ENCODE measurements at places on chromosomes 6 and 20. TPM values are rescaled to one million over a fixed set of nuclear protein-coding genes. Genes with fewer than 3 reads are reported as not detected.

Gene KIF25
- 0.43 TPM for total RNA-seq

Gene LZTS3
- total RNA-seq = 5.7 TPM

Gene SLA2
- 0.30 TPM for total RNA-seq

DNA sequence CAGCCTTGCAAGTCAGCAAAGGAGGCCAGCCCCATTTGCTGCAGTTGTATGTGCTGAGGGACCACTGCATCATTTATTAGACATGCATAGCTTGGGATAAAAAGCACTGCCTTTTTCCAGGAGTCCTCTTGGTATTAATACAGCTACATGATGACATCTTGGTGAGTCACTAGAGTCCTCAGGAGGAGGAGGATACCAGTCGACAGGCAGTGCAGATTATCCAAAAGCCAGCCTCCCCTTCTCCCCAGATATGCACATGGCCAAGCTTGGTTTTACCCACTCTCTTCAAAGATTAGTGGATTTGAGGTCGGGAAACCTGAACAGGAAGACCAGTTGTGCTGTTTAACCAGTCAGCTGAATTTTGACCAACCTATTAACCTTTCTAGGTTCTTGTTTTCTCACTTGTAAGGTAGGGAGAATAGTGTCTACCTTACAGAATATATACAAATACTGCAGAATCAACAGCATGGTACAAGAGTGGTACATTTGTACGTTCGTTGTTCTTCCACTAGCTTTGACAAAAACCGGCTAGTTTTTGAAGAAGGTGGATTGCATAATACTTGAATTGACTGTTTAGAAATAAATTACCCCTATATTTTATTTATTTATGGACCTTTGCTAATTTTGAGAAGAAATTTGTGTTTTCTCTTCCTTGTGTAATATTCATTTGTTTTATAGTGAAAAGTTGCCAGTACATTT, 31.9 kb downstream of the VAPB start:
- DNase-seq = no peak

- DNase-seq = no peak
Measured at GRCh38 chr20:52461582-52461981, 270.0 kb upstream of the ZFP64 start.

DNA sequence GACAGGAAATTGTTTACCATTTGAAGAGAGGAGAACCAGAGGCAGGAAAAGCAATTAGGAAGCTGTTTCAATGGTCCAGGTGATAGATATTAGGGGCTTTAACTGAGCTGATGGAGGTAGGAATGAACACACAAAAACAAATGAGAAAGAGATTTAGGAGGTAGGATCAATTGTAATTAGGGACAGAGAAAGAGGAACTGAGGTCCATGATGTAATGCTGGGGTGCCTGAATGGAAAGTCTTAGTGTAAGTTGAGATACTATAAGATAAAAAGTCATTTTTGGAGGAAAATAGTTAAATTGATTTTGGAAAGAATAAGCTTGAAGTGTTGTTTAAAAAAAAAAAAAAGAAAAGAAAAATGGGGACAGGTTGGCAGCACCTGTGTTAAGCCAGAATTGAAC, 58.5 kb upstream of the B3GAT2 start:
- no peak for DNase-seq

- peak; percentile 89 for DNase-seq
Measured at GRCh38 chr6:34236443-34237315, at the start of gene HMGA1. Gene HMGA1 (plus strand): TSS chr6:34236873. CDS start chr6:34240781, 3,908 bp downstream.

DNA sequence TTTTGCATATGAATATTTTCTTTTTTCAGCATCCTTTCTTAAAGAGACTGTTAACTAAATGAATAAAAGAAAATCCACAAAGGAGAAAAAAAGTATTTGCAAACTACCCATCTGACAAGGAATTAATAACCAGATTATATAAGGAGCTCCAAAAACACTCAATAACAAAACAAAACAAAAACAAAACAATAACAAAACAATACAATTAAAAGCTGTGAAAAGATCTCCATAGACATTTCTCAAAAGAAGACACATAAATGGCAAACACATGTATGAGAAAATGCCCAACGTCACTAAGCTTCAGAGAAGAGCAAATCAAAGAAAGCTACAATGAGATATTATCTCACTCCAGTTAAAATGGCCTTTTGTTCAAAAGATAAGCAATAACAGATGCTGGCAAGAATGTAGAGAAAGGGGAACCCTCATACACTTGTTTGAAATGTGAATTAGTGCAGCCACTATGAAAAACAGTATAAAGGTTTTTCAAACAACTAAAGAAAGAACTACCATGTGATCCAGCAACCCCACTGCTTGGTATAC, 1310.0 kb upstream of the EYS start:
- DNase-seq = no peak

- no peak for DNase-seq
Measured at GRCh38 chr20:48846516-48847492, 19.0 kb upstream of the PREX1 start.

DNA sequence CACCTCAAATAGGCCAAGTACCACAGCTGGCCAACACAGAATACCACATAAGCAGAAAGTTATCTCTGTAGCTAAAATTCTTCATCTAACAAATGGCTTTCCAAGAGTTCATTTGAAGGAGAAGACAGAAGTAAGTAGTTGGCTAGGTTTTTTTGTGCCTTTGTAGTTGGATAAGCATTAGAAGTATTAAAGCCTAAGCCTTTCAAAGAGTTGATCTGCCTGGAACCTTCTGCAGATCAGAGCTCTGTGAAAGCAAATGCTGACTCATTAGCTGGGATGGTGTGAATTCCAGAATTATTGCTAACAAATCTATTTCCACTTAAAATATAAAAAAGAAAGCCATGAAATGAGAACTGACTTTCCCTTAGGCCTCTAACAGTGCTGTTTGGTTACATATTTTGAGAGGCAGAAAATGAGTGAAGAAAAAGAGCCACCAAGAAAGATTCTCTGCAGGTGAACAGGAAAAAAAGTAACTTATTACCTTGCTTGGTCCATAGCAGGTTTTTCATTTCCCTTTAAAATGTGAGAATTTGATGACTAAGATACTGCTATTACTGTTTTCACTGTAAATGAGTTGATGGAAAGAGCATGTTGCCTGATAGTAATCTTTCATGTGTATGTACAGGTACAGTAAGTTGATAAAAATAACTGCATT, 763.2 kb upstream of the FLRT3 start:
- no peak for DNase-seq

GRCh38 chr6:141719476-141719875, 413.2 kb upstream of the GJE1 start:
- no peak for DNase-seq

DNA sequence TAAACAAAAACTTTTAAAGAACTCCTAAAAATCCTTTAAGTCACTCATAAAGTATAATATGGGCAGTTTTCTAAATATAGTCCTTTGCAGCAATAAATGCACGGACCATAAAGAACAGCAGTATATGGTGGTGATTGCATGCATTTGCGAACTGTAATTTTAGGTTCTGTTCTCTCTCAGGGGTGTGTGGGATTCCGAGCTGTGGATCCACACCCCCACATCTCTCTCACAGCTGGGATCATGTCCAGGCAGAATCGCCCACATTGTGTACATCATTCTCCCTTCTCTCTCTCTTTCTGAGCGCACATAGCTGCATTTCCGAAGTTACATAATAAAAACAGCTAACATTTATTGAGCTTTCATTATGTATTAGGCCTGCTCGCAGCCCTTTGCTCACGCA, 28.6 kb downstream of the SLC52A3 start:
- DNase-seq = no peak

DNA sequence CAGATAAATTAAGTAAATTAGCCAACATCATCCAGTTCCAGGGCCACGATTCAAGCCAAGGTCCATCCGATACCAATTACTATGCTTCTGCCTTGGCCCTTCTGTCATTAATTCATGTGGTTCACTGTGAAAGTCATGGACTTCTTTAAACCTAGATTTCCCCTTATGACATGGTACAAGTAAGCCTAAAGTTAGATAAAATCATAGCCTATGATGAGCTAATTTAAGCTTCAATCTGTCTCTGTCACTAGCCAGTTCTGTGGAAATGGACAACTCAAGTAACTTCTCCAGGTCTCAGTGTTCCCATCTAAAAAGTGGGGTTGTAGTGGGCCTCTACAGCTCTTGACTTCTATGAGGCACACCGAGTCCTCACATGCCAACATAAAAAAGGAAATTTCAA, 225.5 kb upstream of the MARCKS start:
- no peak for DNase-seq

GRCh38 chr6:41549673-41550072, 3.5 kb downstream of the FOXP4 start:
- no peak for DNase-seq

All from left lobe of liver (tissue), 2 donors.